GM10248 (cell line): ENCODE measurements at places on chromosomes 7 and 10.

- DNase-seq = peak; percentile 5
These were observed 87.3 kb upstream of the TES start for GRCh38 chr7:116122972-116123595.

GRCh38 chr7:35729061-35729783 lies 34.3 kb upstream of the HERPUD2 start:
- DNase-seq = peak; percentile 67

GRCh38 chr7:24199978-24200377 lies 84.0 kb upstream of the NPY start:
- DNase-seq = no peak

GRCh38 chr7:153537271-153537670 lies 514.9 kb upstream of the DPP6 start:
- no peak for DNase-seq

GRCh38 chr10:22550732-22551131 lies 163.6 kb downstream of the PIP4K2A start:
- peak; percentile 39 for DNase-seq
